CD4-positive, CD25-positive, alpha-beta regulatory T cell (primary cell): ENCODE measurements at places on chromosomes 12 and 14.

DNA sequence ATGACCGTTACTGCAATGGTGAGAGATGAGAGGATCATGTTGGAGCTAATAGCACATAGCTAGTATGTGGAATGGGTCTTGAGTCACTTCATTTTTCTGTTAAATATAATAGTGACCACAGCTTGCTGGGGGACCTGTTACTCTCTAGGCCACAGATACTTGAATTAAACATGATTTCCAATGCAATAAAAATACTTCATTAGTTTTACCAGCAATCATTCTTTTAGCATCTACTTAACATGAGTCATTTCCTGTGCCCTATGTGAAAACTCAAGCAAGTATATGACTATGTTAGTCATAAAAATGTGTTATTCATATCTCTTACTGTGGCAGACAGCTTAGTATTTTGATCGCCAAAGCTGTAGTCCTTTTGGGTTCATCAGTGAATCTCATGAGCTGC, 798.8 kb downstream of the SLC16A7 start:
- DNase-seq, result no peak

GRCh38 chr12:102631274-102631673, 150.9 kb upstream of the IGF1 start:
- DNase-seq, result no peak

- no peak for DNase-seq
Measured at GRCh38 chr14:56854325-56854724, 44.0 kb upstream of the OTX2 start.

DNA sequence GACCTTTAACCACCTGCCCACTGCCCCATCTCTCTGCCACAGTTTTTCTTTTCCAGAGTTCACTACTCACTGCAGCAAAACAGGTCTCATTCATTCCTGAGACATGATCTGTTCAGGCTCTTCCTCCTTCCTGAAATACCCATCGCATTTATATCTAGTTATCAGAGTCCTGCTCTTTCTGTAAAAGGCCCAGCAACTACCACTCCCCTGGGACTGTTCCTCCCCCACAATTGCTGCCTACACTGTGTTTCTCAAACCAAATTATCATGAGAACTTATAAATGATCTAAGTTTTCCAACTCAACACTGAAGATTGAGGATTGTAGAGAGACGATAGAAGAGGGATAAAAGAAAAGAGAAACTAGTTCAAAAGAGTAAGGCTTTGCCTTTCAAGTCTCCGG, 40.8 kb upstream of the EPS8 start:
- no peak for DNase-seq

DNA sequence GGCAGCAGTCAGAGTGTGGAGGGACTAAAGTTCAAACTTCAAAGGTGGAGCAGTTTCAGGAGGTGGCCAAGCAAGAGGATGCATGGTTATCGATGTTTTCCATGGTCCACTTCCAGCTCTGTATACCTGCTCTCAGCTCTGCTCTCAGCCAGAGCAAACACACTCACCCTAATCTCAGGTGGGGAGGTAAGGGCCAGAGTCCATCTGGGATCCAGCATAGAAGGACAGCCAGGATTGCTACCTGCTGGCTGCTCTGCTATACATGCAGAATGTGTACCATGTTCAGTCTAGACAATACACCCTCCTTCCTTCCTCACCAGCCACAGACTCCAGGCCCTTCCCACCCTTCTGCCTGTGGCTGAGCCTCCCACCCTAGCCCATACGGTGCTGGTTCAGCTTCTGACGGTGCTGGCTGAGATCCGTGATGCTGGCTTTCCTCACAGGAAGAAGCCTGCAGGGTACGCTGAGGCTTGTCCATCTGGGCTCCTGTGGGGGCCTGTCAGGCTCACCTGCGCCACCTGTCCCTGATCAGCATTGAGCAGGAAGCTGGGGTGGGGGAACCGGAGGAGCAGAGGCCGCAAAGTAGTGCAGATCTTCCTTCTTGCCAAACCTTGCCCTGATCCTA, 2.4 kb downstream of the CBLN3 start:
- no peak for DNase-seq

- DNase-seq, result no peak
Measured at GRCh38 chr14:68020999-68021663, 201.6 kb downstream of the RAD51B start.

DNA sequence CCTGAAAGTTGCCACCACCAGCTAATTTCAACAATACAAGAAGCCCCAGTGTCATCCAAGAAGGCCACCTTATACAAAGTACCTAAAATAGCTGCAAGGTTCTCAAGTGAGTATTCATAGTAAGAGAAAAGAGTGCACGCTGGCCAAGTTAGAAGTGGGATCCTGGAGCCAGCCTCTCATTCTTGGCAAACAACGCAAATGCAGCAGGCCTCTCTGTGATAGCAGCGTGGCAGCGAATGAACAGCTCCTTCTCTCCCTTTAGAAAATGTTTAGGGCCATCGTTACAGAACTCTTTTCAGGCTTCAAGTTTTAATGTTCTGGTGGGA, 78.0 kb upstream of the IFNG-AS1 start:
- DNase-seq, result no peak

DNA sequence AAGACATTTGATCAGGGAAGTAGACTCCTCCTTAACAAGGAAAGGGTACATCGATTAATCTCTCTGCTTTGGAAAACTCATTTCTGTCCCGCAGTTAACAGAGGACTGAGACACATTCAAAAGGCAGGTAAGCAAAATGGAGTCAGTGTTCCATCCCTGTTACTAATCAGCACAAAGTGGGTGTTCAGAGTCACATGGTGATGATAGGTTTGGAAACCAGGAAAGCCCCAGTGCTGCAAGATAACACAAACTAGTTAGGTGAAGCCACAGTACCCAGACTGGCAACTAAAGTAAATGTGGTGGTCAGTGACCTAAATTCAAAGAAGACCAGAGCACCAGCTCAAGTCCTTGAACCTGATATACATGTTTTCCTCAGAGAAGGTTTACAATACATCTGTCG, 1.8 kb downstream of the OR4K17 start:
- no peak for DNase-seq

- no peak for DNase-seq
Measured at GRCh38 chr12:57044889-57045288, 5.0 kb downstream of the MYO1A start.

GRCh38 chr14:39218171-39218769, 15.4 kb upstream of the MIA2 start:
- DNase-seq, result no peak

GRCh38 chr12:81615026-81615588, 144.0 kb downstream of the PPFIA2 start:
- DNase-seq, result no peak
